CD4-positive, alpha-beta T cell treated with Interleukin-15 for 1 hour (primary cell): ENCODE measurements at places on chromosomes 6 and 20.

DNA sequence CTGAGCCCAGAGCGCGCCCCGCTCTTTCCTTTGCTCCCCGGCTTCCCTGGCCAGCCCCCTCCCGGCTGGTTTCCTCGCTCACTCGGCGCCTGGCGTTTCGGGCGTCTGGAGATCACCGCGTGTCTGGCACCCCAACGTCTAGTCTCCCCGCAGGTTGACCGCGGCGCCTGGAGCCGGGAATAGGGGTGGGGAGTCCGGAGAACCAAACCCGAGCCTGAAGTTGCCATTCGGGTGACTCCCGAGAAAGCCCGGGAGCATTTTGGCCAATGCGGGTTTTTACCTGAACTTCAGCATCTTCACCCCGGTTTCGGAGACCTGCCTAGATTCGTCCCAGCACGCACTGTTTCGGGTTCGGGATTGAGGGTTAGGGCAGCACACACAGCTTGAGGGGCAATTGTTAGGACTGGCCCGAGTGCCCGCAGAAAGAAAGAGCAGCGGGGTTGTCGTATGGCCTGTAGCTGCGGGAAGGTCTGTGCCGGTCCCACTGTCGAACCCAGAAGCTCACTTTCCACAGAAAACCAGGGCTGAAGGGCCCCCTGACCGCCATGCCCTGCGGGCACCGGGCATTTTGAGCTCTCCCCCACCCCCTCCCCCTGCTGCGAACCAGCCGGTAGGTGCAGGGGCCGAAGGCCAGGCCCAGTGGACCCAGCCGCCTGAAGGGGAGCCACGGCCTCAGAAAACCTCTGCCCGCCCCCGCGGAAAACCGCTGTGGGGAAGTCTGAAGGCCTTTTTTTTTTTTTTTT, 2.1 kb downstream of the FOXP4 start:
- no peak for DNase-seq

- DNase-seq = no peak
These were observed 29.8 kb downstream of the RHAG start for GRCh38 chr6:49606721-49607390.

- DNase-seq = no peak
These were observed 4.1 kb downstream of the GUCA1B start for GRCh38 chr6:42190554-42191183.

DNA sequence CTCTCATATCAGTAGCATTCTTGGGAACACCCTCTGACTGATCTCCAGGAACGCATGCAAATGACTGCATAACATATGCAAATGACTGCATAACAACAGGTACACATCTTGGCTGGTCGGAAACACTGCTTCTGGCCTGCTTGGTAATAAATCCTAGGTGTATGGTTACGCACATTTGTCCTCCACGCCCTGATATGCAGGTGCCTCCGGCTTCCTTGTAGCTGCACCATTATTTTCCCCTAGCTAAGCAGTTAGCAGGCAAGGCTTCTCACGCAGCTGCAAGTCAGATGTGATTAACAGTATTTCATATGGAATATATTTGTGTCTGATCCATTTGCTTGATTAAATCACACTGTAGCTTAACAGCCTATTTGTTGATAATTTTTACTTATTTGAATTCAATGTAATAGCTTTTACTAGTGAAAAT, 5.9 kb downstream of the RPS6KA2 start:
- DNase-seq = no peak
